ENCODE measurements at places on chromosomes 3 and 15.

DNA sequence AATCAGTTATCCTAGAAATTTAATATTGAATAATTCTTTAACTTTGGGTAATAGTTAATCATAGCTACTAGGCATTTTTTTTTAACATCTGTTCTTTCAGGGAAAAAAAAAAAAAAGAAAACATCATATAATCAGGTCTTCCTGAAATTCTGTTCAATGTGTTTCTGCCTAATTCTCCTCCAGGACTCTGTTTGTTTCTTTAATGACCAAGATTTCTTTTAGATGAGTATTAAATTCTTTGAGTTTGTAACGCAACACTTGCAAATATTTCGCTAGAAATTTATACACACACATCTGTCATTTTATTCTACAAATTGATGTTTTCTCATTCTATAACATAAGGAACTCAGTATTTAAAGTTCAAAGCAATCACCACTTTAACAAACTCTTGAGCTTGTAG is 56.7 kb downstream of the ALCAM start:
- no peak for DNase-seq

DNA sequence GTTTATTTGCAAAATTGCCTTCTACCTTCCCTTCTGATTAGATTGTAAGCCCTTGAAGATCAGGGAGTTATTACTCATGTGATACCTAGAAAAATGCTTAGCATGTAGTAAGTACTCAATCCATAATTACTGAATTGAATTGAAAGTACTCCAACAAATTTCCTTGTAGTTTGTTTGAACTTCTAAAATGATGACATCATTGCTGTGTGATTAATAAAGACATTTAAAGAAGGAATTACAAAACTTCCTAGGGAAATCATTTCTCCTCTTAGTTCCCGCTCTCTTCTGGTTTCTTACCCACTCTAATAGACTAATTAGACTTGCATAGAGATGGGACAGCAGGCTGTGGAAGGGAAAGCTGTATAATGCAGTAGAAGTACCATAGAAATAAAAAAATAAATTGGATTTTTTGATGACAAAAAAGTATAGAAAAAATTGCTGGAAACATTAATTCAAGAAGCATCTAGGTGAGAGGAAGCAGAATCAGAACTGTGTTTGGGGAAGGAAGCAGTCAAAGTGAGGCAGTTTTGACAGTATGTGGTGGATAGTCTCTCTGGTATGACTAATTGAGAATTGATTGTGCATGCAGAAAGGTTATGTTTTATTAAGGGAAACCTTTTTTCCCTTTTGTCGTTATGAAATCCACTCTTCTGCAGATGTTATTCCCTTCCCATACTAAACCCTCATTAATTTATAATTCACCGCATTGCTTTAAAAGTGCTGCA is 93.0 kb downstream of the ALCAM start:
- no peak for DNase-seq

DNA sequence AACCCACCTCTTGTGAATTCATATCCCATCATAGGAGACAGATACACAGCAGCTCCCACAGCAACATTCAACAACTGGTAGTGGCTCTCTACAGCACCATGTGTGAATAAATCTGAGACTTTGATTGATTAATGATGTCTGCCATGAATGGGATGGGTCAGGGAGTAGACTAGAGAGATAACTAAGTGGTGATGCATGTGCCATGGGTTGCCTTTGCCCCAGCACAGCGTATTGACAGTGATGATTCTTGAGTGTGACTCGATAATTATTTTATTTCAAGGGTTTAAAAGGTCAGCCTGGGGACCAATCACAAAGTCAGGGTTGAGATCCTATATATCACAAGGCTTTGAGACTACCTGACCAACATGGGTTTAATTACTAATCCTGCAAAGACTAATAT is 295.9 kb downstream of the PTPRG start:
- DNase-seq, result no peak

DNA sequence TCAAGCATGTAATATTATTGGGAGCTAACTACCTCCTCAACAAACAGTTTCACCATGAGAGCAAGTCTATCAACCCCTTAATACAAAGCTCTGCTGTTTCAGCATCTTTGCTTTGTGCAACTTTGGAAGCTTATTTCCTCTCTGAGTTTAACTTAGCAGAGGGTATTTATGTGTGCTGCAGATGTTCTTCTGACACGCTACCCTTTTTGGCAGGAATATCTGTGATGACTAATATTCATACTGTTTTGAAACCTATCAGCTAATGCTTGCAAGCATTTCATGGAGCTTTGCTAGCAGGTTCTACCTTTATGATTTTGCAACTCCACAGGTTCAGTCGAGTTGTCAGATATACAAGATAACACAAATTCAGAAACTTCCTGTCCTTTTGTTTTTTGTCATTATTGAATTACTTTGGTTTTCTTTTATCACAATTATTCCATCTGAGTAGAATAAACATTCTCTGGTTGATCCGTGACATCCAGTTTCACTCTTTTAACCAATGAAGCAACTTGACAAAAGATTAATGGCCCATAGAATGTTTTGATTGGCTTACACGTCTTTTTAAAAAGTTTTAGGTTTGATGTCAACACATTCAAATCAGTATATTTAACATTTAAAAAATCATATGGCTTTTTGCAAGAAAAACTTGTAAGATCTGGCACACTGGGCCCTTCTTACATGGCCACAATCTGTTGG is 1.7 kb upstream of the SLC9A9 start:
- DNase-seq, result no peak

GRCh38 chr3:50008931-50009330 is 69.0 kb downstream of the RBM6 start:
- DNase-seq, result no peak

DNA sequence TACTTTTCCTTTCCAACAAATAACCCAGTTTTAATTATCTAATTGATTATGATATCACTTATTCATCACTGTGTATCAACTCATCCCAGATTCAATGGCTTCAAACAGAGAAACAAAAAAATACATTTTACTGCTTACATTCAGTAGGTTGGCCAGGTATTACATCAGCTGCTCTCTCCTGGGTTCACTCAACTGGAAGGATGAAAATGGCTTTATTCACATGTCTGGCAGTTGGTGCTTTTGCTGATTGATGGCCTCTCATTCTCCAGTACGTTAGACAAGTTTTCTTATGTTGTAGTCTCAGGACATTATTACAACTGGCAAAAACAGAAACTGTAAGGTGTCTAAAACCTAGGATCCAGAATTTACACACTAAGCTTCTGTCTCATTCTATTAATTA is 811.0 kb upstream of the ALCAM start:
- DNase-seq, result no peak

DNA sequence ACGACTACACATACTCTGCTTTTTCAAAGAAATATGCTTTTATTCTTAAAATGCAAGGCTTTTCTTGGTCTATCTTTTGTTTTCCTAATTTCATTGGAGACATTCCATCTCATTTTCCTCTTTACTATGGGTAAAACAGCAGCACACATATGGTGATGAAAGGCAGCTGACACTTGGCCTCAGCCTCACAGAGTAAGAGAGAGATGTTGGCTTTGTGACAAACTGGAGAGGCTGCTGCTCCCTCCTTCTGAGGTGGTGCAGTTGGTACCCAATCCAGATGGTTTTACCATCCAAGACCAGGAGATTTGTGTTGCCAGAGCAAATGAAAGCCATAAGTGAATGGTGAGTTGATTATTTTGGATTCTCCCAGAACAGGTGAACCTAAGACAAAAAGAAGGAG is 13.2 kb upstream of the SLC2A2 start:
- DNase-seq, result no peak

DNA sequence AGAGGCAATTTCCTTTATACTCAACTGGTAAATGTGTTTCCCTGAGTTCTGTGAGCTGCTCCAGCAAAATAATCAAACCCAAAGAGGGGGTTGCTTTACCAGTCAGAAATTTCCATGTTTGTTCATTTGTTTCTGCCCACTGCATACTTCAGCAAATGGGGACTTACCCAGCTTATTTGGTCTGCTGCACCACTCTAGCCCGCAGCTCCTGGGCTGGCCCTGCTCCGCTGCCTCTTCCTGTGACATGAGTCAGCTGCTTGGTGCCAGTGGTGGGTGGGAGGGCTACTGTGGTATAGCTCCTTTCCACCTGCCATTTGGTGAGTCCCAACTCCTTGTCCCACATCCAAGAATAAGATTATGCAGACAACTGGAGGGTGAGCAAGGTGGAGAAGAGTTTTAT is 644.2 kb downstream of the MCTP2 start:
- DNase-seq, result no peak

DNA sequence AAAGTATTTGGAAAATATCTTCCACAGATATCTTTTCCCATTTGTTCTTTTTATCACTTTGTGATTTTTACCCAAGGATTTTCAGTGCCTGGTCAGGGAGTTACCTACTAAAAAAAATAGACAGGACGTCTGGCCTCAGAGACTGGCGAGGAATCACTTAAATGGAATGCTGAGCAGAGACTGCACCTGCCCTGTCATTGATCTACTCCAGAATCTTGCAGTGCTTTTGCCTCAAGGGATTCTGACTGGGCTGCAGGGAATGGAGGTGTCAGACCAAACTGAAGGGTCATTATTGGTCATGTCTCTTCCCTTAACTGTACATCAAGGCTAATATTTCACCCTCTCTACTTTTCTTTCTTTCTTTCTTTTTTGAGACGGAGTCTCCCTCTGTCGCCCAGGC is 12.1 kb upstream of the RYR3 start:
- DNase-seq, result no peak

GRCh38 chr15:40443255-40443654 is 2.5 kb downstream of the BAHD1 start:
- no peak for DNase-seq

DNA sequence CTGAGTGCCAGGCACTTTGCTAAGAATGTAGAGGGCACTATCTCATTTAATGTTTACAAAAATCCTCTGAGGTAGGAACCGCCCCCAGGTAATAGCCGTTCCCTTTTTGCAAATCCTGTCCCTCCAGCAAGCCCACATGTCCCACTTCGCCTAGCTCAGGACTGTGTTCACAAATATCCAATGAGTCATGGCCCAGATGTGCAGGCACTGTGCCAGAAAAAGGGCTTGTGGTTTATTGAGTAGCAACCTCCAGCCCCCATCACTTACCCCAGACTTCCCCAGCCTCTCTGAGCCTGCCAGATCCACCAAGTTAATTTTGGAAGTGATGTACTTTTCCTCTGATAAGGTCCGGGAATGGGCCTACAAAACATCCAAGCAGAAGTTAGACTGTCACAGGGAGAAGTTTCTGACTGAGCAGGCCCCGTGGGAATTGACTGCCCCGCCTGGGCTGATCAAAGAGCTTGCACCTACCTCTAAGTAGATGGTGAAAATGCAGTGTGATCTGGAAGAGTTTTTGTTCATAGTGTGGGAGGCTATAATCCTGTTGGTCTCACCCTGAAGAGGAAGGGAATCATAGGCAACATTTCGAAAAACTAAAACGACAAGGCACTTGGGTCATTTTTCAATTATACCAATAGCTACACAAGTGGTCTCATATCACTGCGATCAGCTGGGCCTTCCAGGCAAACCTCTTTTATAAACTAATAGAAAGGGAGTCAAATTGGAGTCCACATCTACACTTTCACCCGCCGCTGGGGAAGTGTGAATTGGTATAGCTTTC is 15.7 kb downstream of the KIF9 start:
- no peak for DNase-seq

DNA sequence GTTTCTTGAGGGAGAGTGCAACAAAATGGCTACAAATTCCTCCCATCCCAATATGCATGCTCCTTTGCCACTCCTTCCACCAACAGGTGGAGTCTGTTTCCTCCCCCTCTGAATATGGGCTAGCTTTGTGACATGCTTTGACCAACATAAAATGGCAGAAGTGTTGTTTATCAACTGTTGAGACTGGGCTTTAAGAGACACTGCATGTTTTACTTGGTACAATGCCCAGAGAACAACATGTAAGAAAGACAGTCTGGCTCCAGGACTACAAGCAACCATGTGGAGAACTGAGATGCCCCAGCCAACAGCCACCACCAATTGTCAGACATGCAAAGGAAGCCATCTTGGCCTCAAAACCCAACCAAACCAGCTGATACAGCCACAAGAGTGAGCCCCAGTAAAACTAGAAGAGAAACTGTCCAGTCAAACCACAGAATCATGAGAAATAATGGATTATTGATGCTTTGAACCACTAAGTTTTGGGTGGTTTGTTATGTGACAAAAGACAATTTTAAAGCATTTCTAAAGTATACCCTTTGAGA is 40.5 kb downstream of the NUDT16 start:
- DNase-seq, result no peak

- no peak for DNase-seq
These were observed 42.9 kb upstream of the RPL32 start for GRCh38 chr3:12884186-12884680.

GRCh38 chr15:61198722-61199121 is 30.4 kb downstream of the RORA start:
- DNase-seq, result no peak

DNA sequence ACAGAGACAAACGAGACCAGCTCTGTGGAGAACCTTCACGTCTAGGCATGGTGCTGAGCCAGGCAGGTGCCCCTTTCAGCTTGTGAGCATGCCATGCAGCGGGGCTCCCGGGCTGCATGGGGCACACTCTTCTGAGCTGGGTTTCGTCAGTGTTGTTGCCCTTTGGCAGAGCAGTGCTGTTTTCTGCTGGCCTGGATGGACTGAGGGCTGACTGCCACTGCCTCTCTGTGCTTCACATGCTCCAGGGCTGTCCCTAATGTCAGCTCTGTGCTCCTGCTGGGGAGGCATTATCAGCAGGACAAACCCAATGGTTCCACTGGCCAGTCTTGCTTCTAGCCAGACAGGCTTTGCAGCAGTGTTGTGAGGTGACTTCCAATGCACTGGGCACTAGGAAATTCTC is 9.5 kb downstream of the GASK1A start:
- DNase-seq, result peak; percentile 38

GRCh38 chr3:42745291-42745745 is 27.7 kb downstream of the CCDC13 start:
- no peak for DNase-seq

- no peak for DNase-seq
These were observed 51.0 kb downstream of the NKIRAS1 start for GRCh38 chr3:23865595-23866396.

All from left forelimb (tissue), 1 donor.